ENCODE measurements at places on chromosomes 6 and 20.
A peak's percentile ranks its signal among the peaks of the same experiment; 100 is the strongest.

GRCh38 chr20:57244627-57245214, 21.7 kb downstream of the BMP7 start:
- DNase-seq = no peak

- DNase-seq = no peak
Observed at GRCh38 chr6:106629859-106630163, 433 bp downstream of the QRSL1 start.

GRCh38 chr6:20472748-20473147, 61.5 kb upstream of the CDKAL1 start:
- DNase-seq = no peak

- DNase-seq = no peak
Observed at GRCh38 chr20:1415667-1416468, 23.0 kb upstream of the FKBP1A start.

- no peak for DNase-seq
Observed at GRCh38 chr20:35248641-35249475, 22.4 kb downstream of the MMP24 start.

DNA sequence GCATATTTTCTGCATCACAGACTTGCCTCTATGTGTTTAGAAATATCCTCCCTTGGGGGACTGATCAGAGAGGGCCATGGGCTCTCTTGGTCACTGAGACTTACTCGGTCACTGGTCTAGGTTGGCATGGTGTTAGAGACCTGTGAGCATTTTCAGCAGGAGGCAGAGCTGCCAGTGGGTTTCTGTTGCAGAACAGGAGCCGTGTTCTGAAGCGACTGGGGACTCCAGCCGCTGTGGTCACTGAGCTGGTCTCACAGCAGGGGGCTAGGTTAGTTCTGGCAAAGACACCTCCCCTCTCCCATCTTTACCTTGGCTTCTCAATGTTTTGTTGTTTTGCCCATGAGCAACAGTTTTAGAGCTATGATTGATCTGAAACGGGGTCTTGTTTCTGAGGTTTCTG, 8.7 kb downstream of the TMEM181 start:
- DNase-seq = no peak

DNA sequence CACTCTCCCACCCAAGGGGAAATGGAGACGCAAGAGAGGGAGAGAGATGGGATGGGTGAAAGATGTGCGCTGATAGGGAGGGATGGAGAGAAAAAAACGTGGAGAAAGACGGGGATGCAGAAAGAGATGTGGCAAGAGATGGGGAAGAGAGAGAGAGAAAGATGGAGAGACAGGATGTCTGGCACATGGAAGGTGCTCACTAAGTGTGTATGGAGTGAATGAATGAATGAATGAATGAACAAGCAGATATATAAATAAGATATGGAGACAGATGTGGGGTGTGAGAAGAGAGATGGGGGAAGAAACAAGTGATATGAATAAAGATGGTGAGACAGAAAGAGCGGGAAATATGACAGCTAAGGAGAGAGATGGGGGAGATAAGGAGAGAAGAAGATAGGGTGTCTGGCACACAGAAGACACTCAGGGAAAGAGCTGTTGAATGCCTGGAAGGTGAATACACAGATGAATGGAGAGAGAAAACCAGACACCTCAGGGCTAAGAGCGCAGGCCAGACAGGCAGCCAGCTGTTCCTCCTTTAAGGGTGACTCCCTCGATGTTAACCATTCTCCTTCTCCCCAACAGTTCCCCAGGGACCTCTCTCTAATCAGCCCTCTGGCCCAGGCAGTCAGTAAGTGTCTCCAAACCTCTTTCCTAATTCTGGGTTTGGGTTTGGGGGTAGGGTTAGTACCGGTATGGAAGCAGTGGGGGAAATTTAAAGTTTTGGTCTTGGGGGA, 754 bp downstream of the TNF start:
- DNase-seq = no peak

DNA sequence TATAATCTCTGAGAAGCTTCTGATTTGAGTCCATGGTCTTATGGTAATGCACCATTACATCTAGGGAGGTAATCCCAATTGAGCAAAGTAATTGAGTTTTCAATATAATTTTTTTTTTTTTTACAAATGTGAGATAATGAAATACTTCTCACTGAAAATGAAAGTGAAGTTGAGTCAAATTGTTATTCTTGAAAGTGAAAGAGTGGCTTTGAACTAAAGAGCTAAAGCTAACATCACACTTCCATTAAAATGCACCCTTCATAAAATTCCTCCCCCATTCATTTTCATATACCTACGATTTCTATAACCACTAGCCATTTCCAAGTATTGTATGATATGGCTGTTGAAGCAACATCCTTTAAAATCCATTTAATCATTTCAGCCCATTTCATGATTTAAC, 149.1 kb upstream of the IMPG1 start:
- no peak for DNase-seq

GRCh38 chr6:14010275-14010674, 85.5 kb downstream of the RNF182 start:
- no peak for DNase-seq

DNA sequence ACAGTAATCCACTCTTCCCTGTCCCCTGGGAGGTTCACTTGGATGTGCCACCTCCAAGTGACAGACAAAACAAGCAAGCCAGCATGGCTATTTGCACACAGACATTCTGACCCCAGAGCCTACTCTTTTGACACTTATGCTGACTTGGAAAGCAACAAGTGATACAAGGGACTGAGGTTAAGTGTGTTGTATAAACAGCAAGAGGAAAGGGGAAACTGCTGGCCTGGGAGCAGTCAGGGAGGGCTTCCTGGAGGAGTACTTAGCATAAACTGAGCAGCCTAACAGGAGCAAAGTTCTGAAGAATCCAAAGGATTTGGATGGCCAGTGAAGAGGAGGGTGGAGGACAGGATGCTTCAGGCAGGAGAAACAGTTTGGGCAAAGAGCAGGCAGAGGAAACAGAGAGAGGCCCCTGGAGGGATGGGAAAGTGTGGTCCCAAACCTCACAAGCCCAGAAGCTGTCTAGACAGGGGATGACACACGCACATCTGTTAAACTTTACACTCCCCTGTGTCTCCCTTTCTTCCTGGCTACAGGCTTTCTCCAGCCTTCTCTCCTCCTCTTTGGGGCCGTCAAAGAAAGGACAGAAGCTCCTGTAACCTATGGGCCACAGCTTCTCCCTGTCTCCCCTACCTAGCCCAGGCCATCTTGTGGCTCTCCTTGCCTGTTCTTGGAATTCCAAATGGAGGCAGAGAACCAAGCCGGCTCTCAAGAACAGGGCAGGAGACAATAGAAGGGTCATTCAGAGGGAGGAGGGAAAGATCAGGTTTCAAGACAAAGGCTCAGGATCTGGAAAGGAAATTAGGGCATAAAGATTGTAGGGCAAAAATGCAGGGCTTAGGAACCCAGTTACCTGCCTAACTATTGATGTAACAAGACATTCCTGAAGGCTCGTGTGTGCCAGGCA, 19.3 kb downstream of the SULF2 start:
- no peak for DNase-seq

DNA sequence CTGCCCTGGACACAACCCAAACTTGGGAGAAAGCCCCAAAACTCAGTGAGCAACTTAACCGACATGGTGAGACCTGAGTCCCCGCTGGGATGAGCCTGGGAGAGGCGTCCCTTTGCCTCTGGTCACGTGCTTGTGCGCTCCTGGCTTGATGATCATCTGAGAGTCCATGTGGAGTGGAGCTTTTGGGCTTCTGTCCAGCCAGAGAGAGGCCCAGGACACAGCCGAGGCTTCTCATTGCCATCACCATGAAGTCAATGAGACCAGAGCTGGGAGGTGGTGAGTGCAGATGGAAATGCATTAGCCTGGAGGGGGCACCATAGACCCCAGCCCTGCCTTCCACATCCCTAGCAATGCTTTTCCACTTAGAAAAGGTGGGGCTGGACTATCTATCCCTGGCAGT, 250.0 kb downstream of the SLC24A3 start:
- no peak for DNase-seq

DNA sequence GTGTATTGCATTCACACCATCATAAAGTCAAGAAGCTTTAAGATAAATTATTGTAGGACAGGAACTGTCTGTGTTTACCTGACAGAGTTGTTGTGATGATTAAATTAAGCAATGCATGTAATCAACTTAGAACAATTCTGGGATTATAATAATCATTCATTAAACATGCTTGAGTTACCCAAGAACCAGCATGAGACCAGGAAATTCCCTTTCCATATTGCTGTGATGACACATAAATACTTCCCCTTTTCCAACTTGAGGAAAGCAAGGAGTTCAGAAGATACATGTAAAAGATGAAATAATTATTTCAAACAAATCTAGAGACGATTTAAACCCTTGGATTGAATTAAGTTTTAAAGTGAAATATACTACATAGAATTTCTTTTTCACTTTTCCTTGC, 404.4 kb downstream of the GJA1 start:
- DNase-seq = no peak

GRCh38 chr6:48378884-48379407, 267.9 kb upstream of the PTCHD4 start:
- DNase-seq = no peak

DNA sequence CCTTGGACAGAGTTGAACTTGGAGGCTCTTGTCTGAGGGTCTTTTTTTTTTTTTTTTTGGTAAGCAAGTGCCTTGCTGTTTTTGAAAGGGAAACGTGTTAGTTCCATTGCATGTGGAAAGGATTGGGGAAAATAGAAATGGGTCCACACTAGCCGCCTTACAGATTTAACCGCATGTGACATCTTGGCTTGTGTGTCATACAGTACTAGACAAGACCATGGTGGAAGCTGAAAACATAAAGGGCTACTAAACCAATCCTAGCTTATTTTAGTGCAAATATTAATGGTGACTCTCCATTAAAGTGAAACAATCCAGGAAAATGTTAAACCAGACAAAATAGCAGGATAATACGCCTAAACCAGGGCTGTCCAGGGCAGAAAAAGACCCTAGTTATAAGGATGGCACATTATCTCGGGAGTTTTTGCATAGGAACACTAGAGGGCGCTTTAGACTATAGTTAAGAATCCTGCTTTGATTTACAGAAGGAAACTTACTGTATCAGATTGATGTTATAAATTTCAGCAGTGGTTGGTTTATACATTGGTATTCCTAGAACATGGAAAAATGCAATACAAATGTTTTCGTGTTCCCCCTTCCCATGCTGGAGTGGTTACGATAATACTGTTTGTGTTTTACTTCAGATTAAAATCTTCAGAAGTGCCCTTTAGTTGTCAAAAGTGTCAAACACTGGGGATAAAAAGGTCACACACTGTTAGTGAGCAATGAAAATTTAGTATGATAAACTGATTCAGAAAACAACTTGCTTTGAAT, 59.8 kb upstream of the DEK start:
- peak; percentile 54 for DNase-seq

DNA sequence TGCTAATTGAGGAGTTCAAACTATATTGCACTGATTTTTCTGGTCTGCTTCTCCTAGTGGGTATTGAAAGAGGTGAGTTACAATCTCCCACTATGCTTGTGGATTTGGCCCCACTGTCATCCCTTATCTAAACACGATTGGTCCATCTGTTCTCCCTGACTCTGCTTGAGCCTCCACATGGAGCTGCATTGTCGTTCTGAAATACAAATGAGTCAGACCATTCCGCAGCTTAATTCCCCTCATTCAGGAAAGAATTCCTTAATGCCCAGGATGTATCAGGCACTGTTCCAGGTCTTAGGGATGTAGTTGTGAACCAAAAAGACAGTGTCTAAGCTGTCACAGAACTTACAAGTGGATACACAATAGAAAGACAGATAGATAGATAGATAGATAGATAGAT, 461.9 kb downstream of the QKI start:
- no peak for DNase-seq

DNA sequence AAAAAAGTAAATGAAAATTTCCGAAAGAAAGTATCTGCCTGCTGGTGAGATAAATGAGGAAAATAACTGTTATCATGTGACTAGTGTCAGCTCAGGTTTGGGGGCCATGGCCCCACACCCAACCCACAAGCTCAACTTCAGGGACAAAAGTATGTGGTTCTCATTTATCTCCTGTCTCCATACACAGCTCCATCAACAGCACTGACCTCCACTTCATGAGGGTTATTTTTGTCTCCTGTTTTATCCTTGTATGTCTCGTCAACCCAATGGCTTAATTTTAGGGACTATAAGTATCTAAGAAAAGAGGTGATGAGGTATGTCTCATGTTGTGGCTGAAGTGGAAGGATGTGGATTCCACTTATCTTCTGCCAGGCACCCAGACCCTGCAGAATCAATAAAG, 271.6 kb upstream of the RIN2 start:
- no peak for DNase-seq

DNA sequence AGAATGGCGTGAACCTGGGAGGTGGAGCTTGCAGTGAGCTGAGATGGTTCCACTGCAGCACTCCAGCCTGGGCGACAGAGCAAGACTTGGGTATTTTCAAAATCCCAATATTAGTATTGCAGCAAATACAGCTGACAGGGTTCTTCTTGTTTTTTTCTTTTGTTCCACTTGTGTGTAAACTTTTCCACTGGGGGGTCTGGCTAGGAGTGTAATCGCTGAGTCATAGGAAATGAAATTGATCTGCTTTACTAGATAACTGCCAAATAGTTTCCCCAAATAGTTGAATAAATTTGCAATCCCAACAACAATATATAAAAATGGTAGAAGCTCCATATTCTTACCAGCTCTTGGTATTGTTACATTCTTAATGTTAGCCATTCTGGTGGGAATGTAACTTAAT, 526.0 kb upstream of the SOX4 start:
- DNase-seq = no peak

- no peak for DNase-seq
Observed at GRCh38 chr6:44653761-44654218, 266.3 kb downstream of the CDC5L start.

DNA sequence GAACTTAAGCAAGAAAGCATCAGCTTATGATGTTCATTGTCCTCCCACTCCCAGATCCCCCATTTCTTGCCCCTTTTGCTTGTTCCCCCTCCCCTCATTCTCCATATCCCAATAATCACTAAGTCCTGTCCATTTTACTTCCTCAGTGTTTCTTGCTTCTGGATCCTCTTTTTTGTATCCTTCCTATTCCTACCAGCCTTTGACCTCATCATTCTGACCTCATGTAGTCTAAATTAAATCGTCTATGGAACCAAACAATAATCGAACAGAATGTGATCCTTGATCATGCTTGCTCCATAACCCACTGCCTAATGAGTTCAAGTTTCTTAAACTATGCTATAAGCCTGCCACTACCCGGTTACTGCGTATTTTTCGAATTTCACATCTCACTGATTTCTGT, 5.4 kb upstream of the RSPH3 start:
- no peak for DNase-seq

- DNase-seq = no peak
Observed at GRCh38 chr20:3873507-3873906, 15.7 kb upstream of the PANK2 start.

DNA sequence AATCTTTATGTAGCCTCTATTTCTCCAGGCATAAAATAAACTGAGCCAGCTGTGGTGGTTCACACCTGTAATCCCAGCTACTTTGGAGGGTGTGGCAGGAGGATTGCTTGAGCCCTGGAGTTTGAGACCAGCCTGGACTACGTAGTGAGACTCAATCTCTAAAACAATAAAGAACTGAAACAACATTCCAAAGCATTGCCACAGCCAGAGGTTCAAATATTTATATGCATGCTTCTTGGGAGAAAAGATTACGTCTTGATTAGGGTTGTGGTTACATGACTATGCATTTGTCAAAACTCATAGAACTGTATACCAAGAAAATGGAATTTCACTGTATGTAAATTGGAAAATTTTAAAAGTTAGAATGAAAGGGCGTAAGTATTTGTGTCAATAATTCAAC, 27.7 kb upstream of the PAX1 start:
- no peak for DNase-seq

GRCh38 chr6:139649732-139650131, 275.3 kb upstream of the CITED2 start:
- no peak for DNase-seq

All from NCI-H1694 (cell line).